ENCODE measurements at places on chromosomes 4 and X.

DNA sequence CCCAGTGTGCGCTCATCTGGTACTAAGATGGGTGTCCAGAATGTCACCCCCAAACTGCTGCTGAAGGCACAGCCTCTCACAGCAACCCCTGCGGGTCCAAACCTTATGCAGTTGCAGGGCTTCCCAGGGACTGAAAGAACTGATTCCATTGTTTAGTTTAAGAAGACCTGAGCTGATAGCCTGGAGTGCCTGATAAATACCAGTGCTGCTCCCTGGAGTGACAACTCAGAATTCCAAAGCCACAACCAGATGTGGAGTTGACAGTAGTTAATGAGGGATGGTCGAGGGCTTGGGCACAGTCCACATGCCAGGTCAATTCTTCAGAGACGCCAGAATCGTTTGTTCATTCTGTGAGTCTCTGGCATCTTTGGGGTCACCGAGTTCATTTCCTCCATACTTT is 71.2 kb downstream of the LNX1 start:
- DNase-seq = no peak

- no peak for DNase-seq
Observed at GRCh38 chr4:138249132-138249531, 7.0 kb upstream of the SLC7A11 start.

- DNase-seq = no peak
Observed at GRCh38 chr4:155914782-155915181, 11.3 kb downstream of the TDO2 start.

GRCh38 chrX:9878146-9878820 is 88.9 kb upstream of the CLDN34 start:
- no peak for DNase-seq

DNA sequence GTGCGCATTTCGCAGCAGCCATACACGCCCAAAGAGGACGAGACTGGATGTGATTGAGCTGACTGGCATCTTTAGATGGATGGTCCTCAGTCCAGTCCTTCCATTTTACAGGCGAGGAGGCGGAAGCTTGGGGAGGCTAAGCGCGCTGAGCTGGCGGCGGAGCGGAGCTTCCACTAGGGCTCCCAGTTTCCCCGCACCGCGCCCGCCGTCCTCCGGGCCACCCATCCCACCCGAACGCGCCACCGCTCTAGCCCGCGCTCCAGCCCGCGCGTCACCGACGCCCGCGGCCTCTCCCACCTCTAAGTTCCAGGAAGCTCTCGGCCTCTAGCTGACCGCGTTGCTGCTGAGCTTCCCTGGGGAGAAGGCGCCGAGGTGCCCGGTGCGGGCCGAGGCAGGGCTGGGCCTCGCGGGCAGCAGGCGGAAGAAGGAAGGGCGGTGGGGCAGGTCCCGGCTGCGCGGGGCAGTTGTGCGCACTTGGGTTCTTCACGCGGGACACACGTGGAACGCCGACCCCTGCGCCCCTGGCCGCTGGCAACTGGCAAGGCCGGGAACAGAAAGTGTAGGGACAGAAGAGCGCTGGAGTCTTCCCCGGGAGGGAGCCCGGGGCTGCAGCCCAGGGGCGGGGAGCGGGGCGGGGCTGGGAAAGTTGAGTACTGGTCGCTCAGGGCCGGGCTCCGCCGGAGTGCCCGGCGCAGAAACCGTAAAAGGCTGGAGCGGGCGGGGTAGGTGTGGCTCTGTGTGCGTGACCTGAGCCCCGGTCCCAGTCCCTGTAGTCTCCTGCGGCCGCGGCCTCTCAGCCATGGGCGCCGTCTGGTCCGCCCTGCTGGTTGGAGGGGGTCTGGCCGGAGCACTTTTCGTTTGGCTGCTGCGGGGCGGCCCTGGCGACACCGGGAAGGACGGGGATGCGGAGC is at the start of gene STBD1:
STBD1 (plus strand) TSS at position 763 of the 911 bp plus-strand sequence; CDS start at position 800, 37 bp downstream.
- peak; percentile 68 for DNase-seq

GRCh38 chr4:165761963-165762362 is 111.1 kb upstream of the TLL1 start:
- no peak for DNase-seq

GRCh38 chr4:32748061-32748460 is 2027.9 kb downstream of the PCDH7 start:
- no peak for DNase-seq

GRCh38 chrX:131572372-131573014 is 28.6 kb downstream of the OR13H1 start:
- DNase-seq = no peak

DNA sequence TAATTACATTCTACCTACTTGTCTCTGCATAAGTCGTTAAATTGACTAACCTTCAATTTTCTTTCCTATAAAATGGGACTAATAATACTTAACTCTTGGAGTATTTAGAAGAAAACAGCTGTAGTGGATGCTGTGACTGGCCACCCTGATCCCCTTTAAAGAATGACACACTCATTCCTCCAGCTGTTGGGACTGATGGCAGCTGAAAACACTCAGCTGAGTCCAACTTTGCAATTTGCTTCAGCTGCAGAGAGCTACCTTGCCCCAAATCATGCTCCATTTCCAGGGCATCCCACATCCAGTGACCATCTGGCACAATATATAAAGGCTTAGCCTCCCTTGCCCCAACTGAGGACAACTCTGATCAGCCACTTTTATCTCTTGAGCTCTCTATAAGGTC is 89.1 kb downstream of the MID1IP1 start:
- no peak for DNase-seq

DNA sequence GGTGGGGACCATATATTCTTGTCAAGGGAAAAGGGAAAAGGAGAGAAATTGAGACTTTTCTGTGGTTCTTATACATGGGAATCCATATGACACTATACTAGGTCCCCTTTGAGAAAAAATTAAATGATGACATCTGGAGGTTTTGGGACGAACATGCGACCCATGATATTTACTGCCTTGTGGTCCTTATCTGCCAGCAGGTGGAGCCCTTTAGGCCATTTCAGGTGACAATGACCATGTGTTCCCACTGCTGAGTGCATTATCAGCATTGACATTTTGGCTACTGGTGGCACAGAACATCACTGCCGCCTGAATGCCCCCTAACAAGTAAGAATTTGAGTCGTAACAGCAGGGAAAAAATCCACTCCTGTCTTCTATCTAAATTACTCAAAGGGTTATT is 843.4 kb downstream of the FSTL5 start:
- peak; percentile 8 for DNase-seq

All from AG08395 (cell line).